ENCODE measurements at places on chromosomes 6 and 20. TPM values are rescaled to one million over a fixed set of nuclear protein-coding genes. Genes with fewer than 3 reads are reported as not detected.

- no peak for DNase-seq
Observed at GRCh38 chr6:132330759-132331158, 70.5 kb downstream of the MOXD1 start.

GRCh38 chr20:63325554-63326313 is 32.7 kb downstream of the COL20A1 start:
- DNase-seq, result no peak

DNA sequence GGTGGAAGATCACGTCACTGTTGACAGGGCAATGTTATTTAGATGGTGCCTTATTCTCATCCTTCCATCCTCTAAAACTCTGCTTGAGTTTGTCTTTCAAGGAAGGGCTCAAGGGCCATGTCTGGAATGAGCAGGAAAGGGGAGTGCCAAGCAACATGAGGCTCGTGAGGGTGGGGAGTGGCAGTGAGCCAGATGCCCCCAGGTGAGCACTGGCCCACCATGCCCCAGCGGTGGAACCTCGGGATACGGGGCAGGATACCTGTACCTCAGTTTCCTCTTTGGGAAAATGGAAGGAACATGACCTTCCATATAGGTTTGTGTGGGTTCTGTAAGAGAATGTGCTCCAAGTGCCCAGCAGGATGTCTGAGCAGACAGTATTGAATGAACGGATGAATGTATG is 337.4 kb downstream of the TAF4 start:
- DNase-seq, result no peak

- DNase-seq, result no peak
Observed at GRCh38 chr20:48629069-48629959, 198.5 kb downstream of the PREX1 start.

DNA sequence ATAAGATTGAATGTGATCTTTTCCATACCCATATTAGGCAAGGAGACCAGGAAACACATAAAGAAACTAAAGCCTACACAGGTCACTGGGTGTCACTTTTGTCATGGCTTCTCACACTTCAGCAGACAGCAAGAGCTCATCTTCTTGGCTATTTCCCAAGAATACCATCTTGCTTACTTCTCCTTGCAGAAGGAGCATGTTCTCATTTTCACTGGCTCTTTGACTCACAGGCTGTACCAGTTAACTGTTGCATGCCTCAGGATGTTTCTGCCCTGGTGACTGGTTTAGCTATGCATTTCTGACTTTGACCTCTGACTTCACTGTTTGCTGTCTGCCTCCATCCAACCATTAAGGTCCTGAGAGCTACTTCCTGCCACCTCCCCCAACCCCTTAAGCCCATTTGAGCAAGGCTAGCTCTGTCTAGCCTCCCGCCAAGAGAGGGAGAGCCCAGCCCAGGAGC is 40.3 kb upstream of the OGFRL1 start:
- no peak for DNase-seq

DNA sequence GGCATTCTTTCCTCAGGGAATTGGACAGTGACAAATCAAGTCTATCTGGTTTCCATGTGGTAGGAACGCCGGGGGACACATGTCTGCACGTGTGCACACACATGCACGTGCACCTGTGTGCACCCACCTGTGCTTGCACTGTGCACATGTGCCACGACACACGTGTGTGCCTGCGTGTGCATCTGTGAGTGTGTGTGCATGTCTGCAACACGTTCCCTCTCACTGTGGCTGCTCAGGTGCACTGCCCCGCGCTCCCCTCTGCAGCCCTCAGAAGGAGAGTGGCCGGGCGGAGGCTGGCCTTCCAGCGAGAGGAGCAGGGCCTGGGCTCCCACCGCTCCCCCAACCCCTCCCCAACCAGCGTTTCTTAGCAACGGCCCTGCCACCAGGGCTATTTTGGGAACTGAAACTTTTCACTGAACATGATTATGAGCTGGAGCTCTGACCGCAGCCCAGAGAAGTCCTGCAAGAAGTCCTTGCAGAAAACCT is 147.8 kb downstream of the PHACTR3 start:
- DNase-seq, result no peak

GRCh38 chr6:27865850-27866356 is 46.3 kb downstream of the OR2B2 start:
- peak; percentile 67 for DNase-seq

- DNase-seq, result no peak
Observed at GRCh38 chr20:34970193-34970840, 14.6 kb downstream of the MYH7B start.

- DNase-seq, result no peak
Observed at GRCh38 chr6:40398034-40398691, 189.0 kb downstream of the LRFN2 start.

- peak; percentile 37 for DNase-seq
Observed at GRCh38 chr20:45359406-45360148, 3.4 kb upstream of the SYS1 start.

DNA sequence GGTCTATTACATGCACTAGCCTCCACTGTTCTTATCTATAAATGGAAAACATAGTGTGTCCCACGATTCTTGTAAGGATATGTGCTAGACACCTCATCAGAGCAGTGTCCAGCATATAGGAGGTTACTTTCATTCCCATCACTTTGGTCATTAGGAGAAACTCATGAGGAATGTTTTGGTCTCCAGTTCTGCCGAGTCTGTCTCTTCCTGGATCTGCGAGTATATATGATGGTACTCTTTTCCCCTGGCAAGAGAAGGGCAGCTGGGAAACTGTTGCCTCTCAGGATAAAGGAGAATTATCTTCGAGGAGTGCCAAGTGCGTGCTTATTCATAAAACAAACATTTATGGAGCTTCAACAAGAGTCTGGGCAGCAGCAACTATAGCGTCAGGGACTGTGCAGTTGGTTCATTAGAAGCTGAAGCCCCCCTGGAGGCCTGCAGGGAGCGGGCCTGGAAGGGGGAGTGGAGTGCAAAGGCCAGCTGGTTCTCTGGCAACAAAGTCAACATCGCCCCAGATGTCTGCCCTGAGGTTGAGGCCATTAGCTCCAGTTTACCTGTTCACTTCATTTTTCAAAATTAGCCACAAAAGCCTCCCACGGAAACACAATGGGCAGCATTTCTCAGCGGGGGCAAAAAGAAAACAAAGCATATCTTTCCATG is 811.9 kb downstream of the MAFB start:
- no peak for DNase-seq

- DNase-seq, result no peak
Observed at GRCh38 chr6:103042336-103042735, 1648.8 kb downstream of the GRIK2 start.

GRCh38 chr20:57426271-57426689 is 35.1 kb downstream of the RBM38 start:
- no peak for DNase-seq

- no peak for DNase-seq
Observed at GRCh38 chr20:58179432-58180099, 48.9 kb downstream of the ANKRD60 start.

DNA sequence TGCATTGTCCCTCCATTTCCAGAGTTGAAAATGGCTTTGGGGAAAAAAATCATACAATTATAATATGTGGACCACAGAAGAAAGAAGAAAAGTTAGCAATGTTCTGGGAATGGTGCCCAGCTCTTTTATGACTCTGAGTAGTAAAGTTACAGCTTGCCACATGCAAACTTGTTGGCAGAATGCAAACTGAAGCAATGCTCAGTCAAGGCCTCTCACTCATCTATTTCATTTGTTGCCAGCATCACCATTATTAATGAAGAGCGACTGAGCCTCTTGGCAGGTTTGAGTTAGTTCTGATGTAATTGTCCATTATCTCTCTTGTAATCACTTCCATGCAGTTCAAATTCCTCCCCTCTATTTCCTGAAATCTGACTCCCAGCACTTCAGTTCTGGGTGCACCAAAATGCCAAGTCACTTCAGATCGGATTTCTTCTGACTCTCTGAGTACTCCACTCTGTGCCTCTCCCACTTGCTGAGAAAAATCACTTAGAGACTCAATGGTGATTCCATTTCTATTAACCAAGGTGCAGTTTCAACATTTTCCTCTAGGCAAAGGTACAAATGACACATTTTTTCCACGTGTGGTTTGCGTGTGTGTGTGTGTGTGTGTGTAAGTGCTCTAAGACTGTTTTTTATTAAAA is 154.4 kb upstream of the STMND1 start:
- no peak for DNase-seq

DNA sequence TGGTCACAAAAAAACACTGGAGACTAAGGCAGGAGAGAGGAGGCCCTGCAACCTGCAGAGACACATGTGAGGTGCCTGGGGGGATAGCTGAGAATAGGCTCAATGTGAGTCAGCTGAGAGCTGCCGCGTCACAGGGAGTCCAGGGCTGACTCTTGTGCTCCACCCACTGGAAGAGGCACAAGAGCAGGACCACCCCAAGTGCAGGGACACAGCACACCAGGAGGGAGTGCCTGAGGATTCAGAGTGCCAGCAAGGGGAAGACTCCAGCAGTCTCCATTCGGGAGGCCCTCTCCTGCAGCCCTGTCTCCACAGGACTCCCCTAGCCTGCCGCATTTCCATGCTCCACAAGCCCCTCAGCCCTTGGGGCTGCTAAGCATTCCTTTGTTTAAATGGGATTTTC is 105.5 kb downstream of the HUS1B start:
- DNase-seq, result no peak

- DNase-seq, result no peak
Observed at GRCh38 chr6:46453216-46453615, 38.0 kb downstream of the RCAN2 start.

OPN5 gene
- not detected for total RNA-seq

SERPINB1 gene
- total RNA-seq, result 17.1 TPM

HCK gene
- 5.0 TPM for total RNA-seq

PSORS1C2 gene
- 27.0 TPM for total RNA-seq

All from suprapubic skin (tissue), 4 donors.